HAP-1 (cell line): ENCODE measurements at places on chromosomes 16 and 17.

DNA sequence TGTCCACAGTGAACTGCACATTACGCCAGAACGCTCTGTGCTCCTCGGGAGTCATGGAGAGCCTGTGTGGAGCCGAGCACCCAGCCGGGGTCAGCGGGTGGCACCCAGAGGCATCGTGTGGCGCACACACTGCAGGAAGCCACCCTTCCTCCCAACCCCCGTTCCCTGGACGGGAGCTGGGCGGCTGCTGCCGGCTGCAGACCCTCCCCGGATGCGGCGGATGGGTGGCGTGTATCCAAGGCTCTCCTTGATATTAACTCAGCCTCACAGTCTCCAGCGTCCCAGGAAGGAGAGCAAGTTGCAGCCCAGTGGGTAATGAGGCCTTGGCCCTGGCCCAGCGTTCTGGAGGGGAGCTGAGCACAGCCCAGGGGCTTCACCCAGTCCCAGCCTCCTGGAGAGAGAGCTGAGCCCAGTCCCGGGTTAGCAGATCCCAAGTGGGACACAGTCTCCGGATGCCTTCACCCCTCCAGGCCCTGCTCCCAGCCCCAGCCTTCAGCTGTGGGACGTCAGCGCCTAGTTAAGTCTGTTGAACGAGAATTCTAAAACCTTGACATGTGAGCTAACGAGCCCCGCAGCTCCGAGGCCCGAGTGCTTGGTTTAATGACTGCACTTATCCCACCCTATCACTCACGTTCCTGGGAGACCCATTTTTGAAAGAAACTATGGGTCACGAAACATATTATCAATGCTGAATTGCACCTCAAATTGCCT lies 86.6 kb downstream of the TBC1D16 start:
- DNase-seq, result peak; percentile 43

DNA sequence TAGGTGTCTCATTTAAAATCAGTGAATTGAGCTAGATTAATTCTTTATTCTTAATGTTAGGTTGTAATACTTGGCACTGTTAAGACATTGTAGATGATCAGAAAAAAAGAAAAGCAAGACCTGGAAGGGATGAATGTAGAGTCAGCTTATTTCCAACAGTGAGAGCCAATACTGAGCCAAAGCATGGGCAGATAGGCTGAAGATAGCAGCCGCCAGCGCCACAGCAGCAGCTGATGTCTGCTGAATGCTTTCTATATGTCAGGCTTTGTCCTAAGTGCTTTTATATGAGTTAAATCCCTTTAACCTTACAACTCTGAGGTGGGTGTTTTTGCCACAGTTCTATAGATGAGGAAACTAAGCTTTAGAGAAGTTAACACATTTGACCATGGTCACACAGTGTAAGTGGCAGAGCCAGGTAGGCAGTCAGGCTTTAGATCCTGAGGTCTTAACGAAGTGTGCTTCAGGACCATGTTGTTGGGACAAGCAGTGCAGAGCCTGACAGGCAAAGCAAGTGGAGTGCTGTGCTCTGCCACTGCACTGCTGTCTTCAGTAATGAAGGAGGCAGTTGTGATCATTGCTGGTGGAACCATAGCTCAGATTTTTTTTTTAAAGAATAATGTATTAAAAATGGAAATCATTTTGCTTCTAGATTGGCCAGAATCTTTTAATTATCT lies 25.9 kb downstream of the TNRC6A start:
- no peak for DNase-seq

DNA sequence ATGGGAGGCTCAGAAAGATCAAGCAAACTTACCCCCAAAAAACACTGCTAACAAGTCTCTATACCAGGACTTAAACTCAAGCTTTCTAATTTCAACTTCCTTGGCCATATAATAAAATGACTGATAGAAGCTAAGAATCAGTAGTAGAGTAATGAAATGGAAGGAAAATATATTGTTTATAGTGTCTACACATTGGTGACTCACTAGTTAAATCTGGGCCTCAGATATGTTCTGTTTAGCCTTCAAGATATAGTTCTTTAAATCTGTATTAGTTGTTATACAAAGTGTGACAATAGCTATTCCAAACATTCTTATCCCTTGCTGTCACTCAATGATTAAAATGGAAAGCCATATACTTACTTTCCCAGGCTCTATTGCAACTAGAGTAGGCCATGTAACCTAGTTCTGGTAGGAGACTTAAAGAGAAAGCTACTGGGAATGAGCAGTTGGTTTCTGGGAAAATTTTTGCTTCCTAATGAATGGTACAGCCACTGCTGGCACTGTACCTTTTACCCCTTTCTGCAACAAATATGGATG lies 18.3 kb downstream of the SSH2 start:
- DNase-seq, result no peak

DNA sequence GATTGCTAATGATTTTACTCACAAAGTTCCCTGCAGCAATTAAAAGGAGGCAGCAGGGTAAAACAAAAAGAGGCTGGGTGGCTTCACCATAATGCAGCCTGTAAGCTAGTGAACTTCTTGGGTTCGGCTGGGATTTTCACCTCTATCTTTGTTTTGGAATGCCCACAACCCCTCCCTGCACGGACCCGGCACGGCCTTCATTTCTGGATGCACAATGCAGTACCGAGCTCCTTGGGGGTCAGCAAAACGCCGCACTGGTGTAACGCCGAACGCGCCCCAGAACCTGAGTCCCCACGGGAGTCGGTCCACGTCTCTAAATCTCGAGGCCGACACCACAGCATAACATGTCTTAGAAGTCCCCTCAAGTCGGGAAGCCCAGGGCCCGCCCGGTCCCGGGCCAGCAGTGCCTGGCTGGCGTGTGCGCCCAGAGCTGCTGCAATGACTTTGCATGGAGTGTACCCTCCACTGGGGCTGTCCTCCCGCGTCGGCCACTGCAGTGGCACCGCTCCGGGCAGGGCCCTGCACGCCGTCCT lies 759 bp downstream of the UBE2O start:
- peak; percentile 48 for DNase-seq

- no peak for DNase-seq
These were observed 4.6 kb upstream of the ITGAE start for GRCh38 chr17:3805581-3805980.

DNA sequence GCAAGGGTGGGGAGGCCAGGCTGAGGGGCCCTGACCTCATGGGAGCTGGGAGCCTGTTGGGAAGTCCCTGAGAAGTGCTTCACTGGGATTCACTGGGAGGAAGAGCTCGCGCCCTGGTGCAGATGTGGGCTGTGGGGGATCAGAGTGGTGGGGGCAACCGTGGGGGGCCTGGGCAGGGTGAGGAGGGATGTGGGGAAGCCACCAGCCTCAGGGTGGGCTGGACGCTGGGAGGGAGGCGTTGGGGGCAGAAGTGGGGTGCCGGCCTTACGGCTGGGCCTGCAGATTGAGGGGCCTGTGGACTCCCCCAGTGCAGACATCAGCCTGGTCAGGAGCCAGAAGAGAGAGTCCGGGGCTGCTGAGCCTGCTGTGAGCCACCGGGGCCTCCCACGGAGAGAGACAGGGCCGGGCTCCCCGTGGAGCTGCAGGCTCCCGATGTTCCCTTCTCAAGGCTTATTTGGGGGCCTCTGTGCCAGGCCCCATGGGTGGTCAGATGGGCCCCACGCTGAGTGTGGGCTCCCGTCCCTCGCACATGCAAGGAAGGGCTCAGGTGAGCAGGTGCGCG lies 7.8 kb downstream of the DPEP1 start:
- no peak for DNase-seq

DNA sequence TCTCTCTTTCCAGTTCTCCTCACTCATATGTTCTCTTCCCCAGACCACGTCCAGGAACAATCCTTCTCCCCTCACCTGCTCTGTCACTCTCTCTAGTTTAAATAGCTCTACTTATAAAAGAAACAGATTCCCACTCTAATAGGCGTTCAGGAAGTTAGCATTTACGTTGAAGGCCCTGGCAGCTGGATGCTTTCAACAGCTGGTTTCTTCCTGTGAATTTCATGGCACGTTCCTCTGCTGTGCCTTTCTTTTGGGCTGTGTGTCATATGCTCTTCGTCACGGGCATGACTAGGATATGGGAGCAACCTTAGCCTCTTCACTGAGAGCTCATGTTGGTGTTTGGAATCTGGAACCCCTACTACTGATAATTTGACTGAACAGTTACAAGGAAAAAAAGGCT lies 73.2 kb downstream of the ZNF18 start:
- DNase-seq, result no peak

DNA sequence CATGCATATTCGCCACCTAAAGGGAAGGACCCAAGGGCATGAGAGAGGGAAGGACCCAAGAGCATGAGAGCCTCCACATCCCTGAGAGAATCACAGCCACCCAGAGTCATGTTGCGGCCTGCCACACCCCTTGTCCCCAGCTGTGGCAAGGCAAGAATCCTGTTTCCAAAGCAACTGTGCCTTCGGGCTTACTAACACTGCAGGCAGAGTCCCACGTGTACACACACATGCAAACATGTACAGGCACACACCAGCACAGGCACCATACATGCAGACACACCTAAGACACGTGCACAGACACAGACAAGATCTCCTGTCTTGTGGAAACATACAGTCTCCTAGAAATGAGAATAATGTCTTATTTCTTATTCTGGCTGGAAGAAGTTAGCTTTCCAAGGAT lies 92.4 kb upstream of the CDYL2 start:
- no peak for DNase-seq

DNA sequence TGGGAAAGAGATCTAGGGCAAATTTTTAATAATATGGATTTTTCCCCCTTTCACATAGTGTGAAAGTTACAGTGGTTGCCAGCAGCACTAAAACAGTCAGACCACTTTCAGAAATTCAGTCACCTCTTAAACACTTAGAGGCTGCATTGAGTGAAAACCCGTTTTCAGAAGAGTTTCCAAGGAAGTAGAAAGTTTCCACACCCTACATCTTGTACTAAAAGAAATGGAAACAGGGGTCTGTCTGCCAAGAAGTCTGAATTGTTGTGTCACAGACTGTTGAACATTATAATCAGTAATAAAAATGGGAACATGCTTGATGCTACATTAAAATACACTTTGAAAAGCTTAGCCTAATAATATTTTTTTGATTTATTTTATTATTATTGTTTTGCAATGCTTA lies 278.9 kb upstream of the KCNJ16 start:
- DNase-seq, result no peak

- DNase-seq, result no peak
These were observed 224.9 kb downstream of the GSG1L start for GRCh38 chr16:27838536-27839175.

GRCh38 chr17:41256291-41256685 lies 1.1 kb downstream of the KRTAP9-9 start:
- no peak for DNase-seq

DNA sequence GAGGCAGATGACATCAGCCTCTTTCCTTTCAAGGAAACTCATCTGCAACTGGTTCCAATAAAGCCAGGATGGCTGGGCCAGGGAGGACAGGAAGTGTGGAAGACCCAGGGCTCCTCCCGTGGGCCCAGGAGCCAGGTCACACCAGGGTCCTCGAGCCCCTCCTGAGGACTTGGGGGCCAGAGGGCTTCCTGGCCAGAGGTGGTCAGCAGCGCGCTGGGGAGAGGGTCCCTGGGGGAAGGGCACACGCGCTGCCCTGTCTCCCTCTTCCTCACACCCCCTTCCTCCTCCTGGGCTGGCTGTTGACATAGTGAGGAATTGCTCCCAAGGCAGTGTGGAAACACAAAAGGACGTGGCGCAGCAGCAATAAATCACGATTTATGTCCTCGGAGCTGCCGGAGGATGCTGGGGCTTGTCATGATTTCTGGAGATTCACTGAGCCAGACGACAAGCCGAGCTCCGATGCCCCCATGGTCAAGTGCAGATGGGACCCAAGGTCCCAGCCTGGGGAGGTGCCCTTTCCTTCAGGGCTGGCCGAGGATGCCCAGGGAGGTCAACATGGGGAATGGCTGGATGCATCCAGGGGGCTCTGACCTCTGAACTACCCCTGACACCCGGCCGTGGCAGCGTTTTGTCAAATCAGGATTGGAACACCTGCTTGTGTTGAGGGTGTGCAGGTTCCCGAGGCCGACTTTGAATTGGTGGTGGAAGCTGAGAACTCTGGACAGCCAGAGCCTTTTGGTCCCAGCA lies 152.6 kb downstream of the IRF8 start:
- DNase-seq, result no peak
